Calu3 (cell line): ENCODE measurements at places on chromosomes 7 and 10. TPM values are rescaled to one million over a fixed set of nuclear protein-coding genes. Genes with fewer than 3 reads are reported as not detected.

EBLN1 gene
- total RNA-seq: not detected in 2 replicates

BAG3 gene
- total RNA-seq: 29.6 and 35.2 TPM in 2 replicates

ACSL5 gene
- 35.3 and 59.2 TPM in 2 replicates for total RNA-seq

IDI2 gene
- not detected in 2 replicates for total RNA-seq

- DNase-seq: peak; percentile 53
Measured at GRCh38 chr7:33757563-33758165, 147.7 kb upstream of the BMPER start.

GRCh38 chr10:117299435-117299834 lies 58.5 kb downstream of the SLC18A2 start:
- no peak for DNase-seq

- DNase-seq: no peak
Measured at GRCh38 chr10:131857156-131858117, 43.4 kb upstream of the PPP2R2D start.

- DNase-seq: no peak
Measured at GRCh38 chr7:101857358-101857811, 40.0 kb downstream of the CUX1 start.

- no peak for DNase-seq
Measured at GRCh38 chr7:157769526-157770215, 432.9 kb downstream of the DNAJB6 start.

- no peak for DNase-seq
Measured at GRCh38 chr7:1999278-1999984, 233.3 kb downstream of the MAD1L1 start.

DNA sequence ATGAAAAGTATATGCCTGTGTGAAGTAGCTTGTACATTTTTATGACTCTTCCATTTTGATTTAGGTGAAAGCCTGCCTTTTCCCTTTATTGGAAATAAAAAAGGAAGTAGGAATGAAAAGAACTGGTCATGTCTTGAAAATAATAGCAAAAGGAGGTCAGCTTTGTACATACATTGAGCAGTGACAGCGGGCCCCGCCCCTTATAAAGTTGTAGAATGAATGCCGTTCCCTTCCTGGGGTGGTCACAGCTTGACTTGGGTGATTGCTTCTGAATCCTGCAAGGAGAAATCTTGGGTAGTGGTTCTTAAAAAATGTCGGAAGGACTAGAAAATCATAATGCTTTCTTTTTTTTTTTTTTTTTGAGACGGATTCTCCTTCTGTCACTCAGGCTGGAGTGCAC lies 31.7 kb downstream of the CAMK1D start:
- no peak for DNase-seq

DNA sequence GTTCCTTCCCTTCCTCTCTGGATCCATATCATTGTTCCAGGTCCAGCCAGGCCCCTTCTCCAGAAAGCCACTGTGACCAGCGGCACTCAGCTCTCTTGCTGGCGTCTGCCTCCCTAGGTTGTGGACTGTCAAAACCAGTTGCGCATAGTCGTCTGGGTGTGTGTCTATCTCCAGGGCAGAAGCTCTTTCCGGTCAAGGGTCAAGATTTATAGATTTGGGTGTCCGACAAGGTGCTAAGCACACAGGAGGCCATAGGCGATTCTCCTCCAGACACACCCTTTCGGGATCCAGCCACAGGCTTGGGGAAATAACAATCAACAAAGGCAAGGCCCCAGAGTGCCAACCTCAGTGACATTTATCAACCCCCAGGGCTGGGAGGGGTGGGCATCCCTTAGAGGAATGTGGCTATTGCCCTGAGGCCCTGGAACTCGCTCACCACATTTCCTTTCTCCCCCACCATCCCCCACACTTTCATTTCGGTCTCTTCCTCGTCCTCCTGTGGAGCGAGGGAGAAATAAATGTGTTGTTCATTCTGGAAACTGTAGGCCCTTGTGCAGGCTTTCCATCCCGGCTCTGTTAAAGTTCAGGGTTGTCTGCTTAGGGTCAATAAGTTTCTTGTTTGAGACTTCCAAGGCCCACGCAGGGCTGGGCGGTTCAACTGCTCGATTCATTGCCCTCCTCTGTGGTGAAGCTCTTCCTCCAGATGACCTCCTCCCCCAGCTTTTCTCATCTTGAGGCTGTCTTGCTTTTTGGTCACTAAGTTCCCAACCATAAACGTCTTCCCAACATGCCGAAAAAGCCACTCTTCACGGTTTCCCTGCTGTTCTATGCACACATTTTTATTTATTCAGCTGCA lies 57.9 kb downstream of the AFAP1L2 start:
- no peak for DNase-seq

DNA sequence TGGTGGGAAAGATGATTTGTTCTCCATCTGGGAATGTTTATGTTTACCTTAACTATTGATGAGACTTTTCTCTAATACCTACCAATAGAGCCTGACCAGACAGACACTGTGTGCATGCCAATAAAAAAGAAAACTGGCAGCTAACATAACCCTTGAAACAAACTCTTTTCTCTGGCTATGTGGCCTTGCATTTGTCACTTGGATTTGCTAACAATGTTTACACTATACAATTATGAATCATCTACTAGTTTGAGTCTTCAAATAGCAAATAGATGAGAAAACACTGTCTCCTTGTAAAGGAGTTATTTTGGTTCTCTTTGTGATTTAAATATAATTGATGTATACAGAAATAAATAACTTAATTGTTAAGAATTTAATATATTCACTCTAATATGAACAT lies 273.1 kb downstream of the SEMA3D start:
- no peak for DNase-seq

GRCh38 chr10:89301232-89301631 lies 614 bp upstream of the IFIT2 start:
- DNase-seq: no peak

DNA sequence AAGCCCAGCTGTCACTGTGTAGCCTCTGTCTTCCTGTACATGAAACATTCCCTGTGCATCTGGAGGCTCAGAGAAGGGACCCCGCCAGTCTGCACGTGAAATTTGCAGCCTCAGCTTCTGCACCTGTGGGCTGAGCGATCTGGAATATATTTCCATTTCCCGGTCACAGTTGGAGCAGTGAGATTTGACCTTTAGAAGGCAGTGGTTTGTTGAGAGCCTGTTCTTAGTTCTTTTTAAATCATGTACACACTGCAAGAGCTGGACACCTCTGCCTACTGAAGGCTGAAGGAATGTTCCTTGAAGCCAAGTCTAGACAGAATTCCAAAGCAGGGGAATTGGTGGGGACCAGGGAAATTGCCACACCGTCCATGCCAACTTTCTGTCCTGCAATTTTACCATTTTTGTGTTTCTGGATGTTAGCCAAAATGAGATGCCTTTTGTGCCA lies 706.6 kb downstream of the INHBA start:
- DNase-seq: no peak

- no peak for DNase-seq
Measured at GRCh38 chr7:115116773-115117715, 195.2 kb downstream of the MDFIC start.

DNA sequence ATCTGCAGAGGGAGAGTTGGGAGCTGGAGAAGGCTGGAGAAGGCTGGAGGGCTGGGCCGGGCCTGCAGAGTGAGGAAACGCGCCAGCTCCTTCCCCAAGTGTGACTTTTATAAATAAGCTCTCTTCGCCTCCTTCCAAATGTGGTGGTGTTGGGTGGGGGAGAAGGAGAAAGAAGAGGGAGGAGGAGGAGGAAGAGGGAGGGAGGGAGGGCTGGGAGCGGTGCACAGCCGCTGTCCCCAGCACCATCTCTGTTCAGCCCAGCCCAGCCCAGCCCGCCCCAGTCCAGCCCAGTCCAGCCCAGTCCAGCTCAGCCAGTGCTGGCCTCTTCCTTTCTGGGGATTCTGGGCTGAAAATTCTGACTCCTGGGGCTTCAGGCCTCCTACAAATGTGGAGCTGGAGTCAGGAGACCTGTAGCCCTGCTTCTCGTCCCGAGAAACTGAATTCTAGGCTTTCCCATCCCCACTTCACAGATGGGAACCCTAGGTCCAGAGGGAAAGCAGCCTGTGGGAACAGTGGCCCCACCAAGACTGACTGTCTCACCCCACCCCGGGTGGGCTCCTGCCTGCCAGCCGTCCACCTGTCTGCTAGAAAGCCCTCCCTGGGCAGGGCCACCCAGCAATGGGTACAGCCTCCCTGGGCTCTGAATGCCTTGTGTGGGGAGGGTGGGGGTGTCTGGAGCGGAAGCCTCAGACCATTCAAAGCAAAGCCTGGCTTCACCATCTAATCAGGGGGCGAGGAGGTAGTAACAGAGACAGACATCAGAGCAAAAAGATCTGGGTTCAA lies 2.3 kb downstream of the STX1A start:
- DNase-seq: no peak

GRCh38 chr10:13412894-13413293 lies 64.8 kb upstream of the SEPHS1 start:
- no peak for DNase-seq

GRCh38 chr7:153322991-153323390 lies 563.4 kb downstream of the ACTR3B start:
- DNase-seq: no peak

- DNase-seq: no peak
Measured at GRCh38 chr10:85008488-85009184, 680.2 kb downstream of the CCSER2 start.

DNA sequence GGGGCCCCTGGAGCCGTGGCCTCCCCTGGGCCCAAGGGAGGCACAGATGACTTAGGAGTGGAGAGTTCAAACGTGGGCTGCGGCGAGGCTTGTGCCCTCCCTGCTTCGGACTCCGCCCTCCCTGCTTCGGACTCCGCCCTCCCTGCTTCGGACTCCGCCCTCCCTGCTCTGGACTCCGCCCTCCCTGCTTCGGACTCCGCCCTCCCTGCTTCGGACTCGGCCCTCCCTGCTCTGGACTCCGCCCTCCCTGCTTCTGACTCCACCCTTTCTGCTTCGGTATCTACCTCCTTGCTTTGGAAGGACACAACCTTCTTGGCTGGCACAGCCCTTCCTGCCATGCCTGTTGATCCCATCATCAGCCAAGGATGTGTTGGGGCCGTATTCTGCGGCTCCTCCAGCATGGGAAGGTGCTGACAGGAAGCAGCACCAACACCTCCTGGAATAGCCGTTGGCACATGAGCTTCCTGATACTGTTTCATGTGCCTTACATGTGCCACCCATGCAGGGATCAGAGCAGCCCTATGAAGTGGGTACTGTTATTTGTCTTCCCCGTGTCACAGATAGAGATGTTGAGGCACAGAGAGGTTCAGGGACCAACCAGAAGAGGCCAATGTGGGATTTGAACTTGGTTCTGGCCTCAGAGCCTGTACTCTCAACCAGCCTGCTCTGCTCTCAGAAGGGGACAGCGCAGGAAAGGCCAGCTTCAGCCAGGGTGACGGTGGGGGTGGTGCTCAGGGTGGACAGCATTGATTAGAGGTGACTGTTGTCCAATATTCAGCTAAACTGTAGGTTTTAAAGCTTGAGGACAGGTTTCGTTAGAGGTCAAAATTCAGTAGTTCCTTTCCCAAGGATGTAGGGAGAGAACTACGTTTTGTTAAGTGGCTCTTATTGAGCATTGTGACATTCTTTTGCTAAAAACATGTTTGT lies 114.5 kb downstream of the NKX6-2 start:
- no peak for DNase-seq

GRCh38 chr7:78542541-78542940 lies 744.0 kb downstream of the PHTF2 start:
- DNase-seq: no peak

- no peak for DNase-seq
Measured at GRCh38 chr7:3787717-3788264, 486.7 kb downstream of the SDK1 start.

DNA sequence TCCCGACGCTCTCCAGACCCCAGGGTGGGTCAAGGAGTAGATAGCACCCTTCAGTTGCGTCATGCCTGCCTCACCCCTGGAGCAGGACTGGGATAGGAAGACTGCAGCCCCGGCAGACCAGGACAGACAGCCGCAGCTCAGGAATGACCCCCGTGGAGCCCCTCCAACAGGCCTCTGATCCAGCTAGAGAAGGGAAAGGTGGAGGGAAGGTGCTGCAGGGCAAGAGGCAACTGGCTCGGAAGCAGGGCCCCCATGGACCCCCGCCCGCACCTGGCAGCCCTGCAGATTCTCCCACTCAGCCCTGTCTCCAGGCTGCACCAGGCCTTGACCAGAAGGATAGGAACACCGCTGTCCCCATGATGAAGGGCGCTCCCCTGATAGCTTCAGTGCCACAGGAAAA lies 7.7 kb downstream of the KCNH2 start:
- DNase-seq: no peak
